ENCODE measurements at places on chromosomes 12 and 14. TPM values are rescaled to one million over a fixed set of nuclear protein-coding genes. Genes with fewer than 3 reads are reported as not detected.

STAT6 gene
- total RNA-seq: 187 TPM

UNG gene
- total RNA-seq: 15.9 TPM

MVK gene
- 24.4 TPM for total RNA-seq

SCYL2 gene
- total RNA-seq: 54.1 TPM

All from sciatic nerve (tissue), 2 donors.